ENCODE measurements at places on chromosomes 12 and 14.
A peak's percentile ranks its signal among the peaks of the same experiment; 100 is the strongest.

- no peaks in the 10 kb centered on the region for H3K4me1 ChIP-seq
- no peak overlapping the region for H3K27ac ChIP-seq
- no peaks in the 10 kb centered on the region for H3K27me3 ChIP-seq
- H3K4me3 ChIP-seq = no peak overlapping the region
- no peak for DNase-seq
- H3K36me3 ChIP-seq = no peaks in the 10 kb centered on the region
Measured at GRCh38 chr12:14982562-14982961, 9.7 kb downstream of the PDE6H start.

DNA sequence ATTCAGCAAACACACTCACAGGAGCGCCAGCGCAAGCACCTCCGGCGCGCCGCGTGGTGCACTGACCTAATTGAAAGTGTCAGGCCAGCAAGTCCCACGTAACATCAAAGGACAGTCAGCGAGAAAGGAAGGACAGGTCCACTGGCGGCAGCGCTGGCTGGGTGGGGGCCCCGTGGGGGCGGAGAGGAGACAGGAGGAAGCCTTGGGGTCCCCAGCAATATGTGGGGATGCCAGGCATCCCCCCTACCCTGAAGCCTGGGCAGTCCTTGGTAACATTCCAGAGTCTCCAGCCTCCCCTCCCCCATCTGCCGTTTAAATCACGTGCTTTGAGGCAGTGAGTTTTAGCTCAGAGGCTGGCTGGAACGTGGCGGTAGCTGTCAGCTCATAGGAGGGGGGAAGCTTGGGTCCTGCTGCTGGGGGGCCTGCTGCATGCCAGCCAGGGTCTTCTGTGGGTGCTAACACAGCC, 159.2 kb downstream of the CALM1 start:
- H3K27ac ChIP-seq = no peak overlapping the region
- DNase-seq = no peak
- H3K4me1 ChIP-seq = no peaks in the 10 kb centered on the region
- no peaks in the 10 kb centered on the region for H3K36me3 ChIP-seq

DNA sequence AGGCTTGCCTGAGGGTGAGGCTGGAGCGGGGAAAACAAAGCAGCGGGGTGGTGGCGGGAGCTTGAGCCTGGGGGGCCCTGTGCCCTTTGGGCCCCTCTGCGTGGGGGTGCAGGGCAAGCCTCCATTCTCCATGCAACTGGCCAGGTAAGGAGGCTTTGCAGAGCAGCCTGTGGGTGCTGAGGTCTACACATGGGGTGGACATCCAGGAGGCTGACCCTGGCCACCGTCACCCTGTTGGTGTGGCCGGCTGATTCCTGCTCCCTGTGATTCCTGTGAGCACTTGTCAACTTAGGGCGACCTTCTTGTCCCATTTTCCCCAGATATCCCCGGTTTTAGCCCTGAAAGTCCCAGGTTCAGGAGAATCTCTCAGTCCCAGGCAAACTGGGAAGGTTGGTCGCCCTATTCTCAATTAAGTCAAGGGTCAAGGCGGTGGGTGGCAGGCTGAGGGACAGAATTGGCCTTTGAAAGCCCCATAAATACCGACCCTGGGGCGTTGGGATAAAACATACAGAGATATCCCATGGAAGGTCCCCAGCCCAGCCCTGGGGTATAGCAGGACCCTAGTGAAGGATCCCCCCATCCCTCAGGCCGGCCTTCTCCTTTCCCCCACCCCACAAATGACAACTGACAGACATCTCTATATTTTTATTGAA, 70.5 kb downstream of the PRIMA1 start:
- no peaks in the 10 kb centered on the region for H3K36me3 ChIP-seq
- peaks cover 4% of the 10 kb centered on the region for H3K4me1 ChIP-seq
- DNase-seq = no peak
- H3K27me3 ChIP-seq = no peaks in the 10 kb centered on the region

GRCh38 chr14:69346710-69347109, 51.4 kb downstream of the ERH start:
- no peaks in the 10 kb centered on the region for H3K36me3 ChIP-seq
- H3K4me1 ChIP-seq = no peaks in the 10 kb centered on the region
- DNase-seq = no peak
- peaks cover 4% of the 10 kb centered on the region for H3K27me3 ChIP-seq

DNA sequence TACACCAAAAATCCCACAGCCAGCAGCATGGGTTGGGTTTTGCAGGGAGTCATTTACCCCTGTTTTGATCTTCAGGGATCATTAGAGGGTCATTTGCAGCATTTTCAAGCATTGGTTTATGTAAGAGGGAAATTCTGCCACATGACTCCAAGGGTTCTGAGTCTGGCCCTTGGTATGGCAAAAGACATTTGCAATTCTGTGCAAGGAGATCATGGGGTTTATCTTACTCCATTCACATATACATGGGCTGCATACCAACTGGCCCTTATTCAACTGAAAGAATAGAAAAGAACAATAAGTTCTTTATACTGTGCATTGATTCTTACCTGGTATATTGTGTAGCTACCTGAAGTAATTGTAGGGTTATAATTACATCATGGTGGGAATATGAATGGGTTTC, 13.7 kb downstream of the SIX4 start:
- H3K27ac ChIP-seq = no peak overlapping the region
- no peak for DNase-seq
- no peaks in the 10 kb centered on the region for H3K4me1 ChIP-seq
- no peaks in the 10 kb centered on the region for H3K27me3 ChIP-seq

GRCh38 chr14:59275668-59276067, 87.2 kb downstream of the DAAM1 start:
- H3K36me3 ChIP-seq = no peaks in the 10 kb centered on the region
- H3K27ac ChIP-seq = peak overlapping the region; percentile 86
- no peaks in the 10 kb centered on the region for H3K27me3 ChIP-seq
- H3K4me3 ChIP-seq = no peak overlapping the region
